ENCODE measurements at places on chromosomes 5 and 9.

GRCh38 chr5:963310-963672 is 45.3 kb upstream of the NKD2 start:
- no peak for DNase-seq

DNA sequence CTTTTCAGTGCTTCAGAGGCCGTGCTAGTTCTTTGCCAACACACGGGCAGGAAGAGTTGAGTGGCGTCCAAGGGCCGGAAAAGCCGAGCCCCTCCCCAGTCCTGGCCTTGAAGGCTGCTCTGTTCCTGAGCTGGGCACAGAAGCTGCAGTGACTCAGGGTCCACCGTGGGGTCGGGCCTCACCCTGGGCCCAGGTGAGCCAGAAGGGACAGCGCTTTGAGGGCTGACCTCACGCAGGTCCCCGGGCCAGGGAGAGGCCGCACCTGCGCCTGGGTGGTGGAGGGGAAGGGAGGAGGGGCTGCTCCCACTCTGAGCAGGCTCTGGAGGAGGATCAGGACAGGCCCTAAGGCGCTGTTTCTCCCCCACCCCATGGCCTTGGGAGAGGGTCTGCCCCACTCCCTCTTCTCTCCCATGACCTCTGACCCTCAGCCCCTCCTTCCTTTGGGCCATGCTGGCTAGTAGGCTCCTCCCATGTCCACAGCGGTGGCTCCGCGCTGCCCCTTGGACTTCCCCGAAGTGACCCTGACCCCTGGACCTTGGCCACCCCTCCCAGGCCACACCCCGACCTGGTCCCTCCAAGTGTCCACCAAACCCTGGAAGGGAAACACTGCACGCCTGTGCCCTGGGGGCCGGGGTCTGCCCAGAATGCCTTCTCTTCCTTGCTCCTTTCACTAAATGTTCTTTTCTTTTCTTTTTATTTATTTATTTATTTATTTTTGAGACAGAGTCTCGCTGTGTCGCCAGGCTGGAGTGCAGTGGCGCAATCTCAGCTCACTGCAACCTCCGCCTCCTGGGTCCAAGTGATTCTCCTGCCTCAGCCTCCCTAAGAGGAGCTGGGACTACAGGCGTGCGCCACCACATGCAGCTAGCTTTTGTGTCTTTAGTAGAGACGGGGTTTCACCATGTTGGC is 19.7 kb upstream of the SLC6A19 start:
- DNase-seq: peak; percentile 6

GRCh38 chr9:69885931-69886330 is 65.3 kb downstream of the CFAP95 start:
- DNase-seq: no peak

DNA sequence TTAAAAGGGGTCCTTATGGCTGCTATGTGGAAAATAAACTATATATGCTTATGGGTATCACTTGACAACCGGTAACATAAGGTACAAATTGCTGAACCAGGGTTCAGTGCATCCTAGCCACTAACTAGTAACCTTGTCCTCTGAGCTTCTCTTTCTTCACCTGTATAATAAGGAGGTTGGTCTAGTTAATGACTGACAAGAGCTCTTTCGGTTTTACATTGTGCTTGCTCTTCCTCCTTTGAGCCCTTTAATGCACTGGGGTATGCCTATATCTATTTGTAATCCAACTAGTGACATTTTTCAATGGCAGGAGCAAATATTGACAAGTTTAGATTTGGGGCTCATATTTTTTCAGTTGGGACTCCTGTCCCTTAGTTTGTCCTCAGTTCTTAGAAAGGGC is 66.1 kb downstream of the NPR3 start:
- DNase-seq: no peak

GRCh38 chr5:6995115-6995514 is 281.9 kb downstream of the TENT4A start:
- no peak for DNase-seq

DNA sequence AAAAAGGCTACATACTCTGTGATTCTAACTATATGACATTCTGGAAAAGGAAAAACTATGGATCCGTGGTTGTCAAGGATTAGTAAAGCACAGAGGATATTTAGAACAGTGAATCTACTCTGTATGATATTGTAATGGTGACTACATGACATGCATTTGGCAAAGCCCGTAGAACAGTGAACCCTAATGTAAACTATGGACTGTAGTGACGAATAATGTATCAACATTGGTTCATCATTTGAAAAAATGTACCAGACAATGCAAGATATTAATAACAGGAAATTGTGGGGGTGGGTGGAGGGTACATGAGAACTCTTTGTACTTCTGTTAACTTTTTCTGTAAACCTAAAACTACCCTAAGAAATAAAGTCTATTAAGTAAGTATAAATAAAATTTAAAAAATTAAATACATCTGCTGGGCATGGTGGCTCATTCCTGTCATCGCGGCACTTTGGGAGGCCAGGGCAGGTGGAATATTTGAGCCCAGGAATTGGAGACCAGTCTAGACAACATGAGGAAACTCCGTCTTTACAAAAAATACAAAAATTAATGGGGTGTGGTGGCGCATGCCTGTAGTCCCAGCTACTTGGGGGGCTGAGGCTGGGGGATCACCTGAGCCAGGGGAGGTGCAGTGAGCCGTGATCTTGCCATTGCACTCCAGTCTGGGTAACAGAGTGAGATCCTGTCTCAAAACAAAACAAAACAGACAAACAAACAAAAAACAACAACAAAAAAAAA is 101.7 kb upstream of the TBC1D2 start:
- DNase-seq: no peak

DNA sequence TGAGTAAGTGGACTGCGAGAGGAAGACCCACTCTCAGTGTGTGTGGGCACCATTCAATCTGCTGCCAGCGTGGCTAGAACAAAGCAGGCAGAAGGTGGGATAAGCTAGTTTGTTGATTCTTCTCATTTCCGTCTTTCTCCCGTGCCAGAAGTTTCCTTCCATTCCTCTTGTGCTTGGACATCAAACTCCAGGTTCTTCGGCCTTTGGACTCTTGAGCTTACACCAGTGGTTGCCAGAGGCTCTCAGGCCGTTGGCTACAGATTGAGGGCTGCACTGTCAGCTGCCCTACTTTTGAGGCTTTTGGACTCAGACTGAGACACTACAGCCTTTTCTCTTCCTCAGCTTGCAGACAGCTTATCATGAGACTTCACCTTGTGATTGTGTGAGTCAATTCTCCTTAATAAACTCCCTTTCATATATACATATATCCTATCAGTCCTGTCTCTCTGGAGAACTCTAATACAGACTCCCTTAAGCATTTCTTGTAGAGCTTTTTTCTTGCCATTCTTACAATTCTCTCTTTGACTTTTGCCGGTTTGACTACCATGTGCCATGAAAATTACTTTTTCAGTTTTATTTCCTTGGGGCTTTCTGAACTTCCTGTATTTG is 494.9 kb downstream of the PRR16 start:
- DNase-seq: no peak

- no peak for DNase-seq
Observed at GRCh38 chr5:38535248-38535750, 21.1 kb downstream of the LIFR start.

GRCh38 chr5:150295172-150295634 is 5.6 kb upstream of the CAMK2A start:
- peak; percentile 61 for DNase-seq

- peak; percentile 62 for DNase-seq
Observed at GRCh38 chr9:121463026-121463807, 36.4 kb downstream of the GGTA1 start.

DNA sequence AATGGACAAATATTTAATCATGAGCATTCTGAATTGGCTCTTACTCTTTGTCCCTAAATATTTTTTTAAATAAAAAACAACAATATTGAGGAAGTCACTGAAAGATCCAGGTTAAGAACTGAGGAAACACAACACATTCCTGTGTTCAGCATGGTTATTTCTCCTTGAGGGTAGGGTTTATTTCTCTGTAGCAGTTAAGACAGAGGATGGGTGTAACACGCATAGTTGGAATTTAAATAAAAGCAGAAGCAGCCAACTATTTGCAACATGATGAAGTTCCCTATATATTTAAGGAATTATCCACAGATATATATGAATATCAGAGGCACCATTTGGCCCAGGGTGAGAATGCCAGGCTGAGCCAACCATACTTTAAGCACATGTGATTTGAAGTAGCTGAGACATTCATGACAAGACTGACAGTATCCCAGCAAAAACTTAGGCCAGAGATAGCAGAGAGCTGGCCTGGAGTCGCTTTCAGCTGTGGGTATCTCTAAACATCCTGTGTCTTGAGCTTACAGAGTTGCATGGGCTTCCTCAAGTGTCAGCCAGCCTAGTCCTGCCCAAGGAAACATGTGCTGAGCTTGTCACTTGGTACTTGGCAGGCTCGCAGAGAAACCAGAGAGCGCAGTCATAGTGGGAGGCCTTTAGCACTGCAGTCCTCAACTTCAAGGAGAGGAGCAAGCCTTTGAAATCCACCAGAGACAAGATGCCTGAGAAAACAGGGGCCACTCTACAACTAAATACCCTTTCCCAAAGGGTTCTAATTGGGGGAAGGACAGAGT is 43.6 kb downstream of the SEMA5A start:
- no peak for DNase-seq

All from BE2C (cell line).